Stimulated activated CD4-positive, alpha-beta T cell treated with anti-CD3 and anti-CD28 coated beads, Interleukin-2, amount 100 ng/mL, for 4 hours (primary cell): ENCODE measurements at places on chromosomes 1 and 21.

DNA sequence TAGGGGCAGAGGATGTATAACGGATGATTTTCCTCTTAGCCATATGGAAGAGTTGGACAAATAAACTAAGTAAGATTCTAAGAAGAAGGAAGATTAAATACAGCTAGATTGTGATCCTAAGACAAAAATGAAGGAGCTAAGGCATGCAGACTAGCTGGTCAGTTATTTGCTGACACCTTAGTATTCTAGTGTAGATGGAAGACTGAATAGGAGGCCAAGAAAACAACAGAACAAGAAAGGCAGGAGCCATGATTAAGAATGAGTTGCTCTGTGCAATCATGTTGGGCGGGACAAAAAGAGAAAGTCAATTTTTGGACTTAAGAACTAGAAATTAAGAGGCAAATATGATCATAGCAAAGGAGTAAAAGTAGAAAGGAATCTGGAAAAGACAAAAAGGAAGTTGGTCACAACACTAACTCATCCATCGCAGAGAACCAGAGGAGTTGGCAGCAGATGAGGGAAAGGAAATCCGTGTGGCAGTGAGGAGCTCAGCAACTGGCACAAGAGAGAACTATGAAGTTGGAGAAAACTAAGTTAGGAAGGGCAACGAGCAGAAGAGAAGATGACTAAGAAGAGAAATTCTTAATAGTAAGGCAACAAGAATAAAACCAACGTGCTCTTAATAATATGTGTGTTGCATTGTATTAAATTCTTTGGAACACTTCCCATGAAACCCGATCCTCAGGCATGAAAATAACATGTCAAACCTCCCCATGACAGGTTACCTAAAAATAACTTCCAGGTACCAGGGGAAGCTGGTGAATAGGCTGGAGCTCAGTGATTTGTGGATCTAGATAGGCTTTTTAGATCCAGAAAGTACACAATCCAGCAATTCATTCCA is 234.4 kb downstream of the LTN1 start:
- no peak for DNase-seq

DNA sequence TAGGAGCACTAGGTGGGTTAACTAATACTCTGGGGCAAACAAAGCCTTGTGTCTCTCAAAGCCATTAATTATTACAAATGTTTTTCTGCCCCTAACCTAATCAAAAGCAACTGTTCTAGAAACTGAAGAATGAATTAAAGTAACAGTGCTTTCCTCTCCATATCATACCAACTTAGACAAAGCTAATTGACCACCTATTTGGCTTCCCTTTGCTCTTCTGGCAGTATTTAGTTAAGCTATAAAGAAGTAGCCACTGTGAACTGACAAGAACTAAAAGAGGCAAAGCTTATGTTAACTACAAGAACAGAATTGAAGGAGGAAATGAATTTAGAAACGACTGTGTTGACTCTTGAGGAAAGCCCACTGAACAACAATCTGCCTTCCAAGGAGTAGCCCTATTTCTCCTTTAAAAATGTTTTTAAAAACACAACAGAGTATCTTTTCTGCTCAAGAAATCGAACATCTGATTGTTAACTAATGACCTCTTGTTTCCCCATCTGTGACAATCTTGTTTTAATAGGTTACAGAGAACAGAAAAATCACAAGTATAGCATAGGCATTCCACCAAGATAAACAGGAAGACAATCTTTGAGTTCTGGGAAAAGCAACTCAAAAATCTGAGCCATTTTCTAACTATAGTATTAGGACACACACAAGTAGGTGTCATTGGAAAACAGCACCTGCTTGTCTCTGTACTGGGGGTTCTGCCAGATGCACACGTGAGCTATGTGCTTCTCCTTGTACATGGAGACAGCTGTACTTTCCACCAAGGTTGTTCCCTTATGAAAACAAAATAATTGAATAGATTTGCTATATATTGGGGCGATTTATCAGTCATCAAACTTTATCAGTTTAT is 3.1 kb upstream of the EGLN1 start:
- DNase-seq, result no peak

DNA sequence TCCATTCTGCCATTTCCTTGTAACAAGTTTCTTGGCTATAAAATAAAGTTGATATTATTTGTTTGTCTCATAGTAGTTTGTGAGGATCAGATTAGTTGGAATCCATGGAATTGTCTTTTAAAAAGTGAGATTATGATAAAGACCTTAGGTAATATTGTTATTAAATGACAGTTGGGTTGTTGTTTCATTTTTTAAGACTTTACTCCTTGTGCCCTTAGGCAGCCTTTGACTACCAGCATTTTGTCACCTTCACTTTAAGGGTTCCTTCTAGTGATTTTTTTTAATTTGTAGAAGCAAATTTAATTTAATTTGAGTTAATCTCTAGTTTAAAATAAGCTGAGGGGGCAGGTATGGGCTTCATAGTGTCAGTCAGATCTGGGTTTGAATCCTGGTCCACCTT is 84.6 kb upstream of the ZNF326 start:
- DNase-seq, result no peak

- DNase-seq, result no peak
Observed at GRCh38 chr21:38439957-38440356, 58.3 kb downstream of the ERG start.

- no peak for DNase-seq
Observed at GRCh38 chr1:172400722-172401105, 19.8 kb upstream of the C1orf105 start.

- DNase-seq, result no peak
Observed at GRCh38 chr1:73034271-73034670, 751.9 kb upstream of the NEGR1 start.

- no peak for DNase-seq
Observed at GRCh38 chr21:42609811-42610210, 43.6 kb upstream of the PDE9A start.

- DNase-seq, result no peak
Observed at GRCh38 chr1:90862782-90863181, 145.7 kb upstream of the BARHL2 start.

DNA sequence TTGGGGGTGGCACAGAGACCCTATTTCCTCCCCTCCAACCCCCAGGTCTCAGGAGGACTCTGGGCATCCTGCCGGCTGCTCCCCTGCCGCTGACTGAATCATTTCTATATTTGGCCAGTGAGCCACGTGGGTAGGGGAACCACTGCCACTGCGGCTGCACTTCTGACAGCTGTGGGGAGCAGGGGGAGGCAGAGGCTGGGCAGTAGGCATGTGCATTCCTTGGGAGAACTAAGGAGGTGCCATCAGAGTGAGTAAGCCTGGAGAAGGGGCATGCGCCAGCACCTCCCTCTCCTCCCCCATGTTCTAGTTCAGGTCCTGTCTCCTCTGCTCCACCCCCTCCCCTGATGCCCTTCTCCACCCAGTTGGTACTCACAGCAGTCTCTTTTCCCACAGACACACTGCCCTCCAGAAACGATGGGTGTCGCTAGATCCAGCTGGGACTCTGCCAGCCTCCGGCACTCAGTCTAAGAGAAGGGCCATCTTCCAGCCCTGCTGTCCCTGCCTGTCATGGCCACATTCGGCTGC is 12.0 kb downstream of the PPFIA4 start:
- no peak for DNase-seq

GRCh38 chr1:43998000-43998378 is 6.6 kb downstream of the CCDC24 start:
- DNase-seq, result no peak

- no peak for DNase-seq
Observed at GRCh38 chr1:112735752-112736151, 20.6 kb upstream of the PPM1J start.

GRCh38 chr1:224523676-224524075 is 89.1 kb upstream of the WDR26 start:
- DNase-seq, result no peak

GRCh38 chr1:29736582-29737188 is 500.4 kb downstream of the PTPRU start:
- no peak for DNase-seq

- no peak for DNase-seq
Observed at GRCh38 chr1:194466706-194467105, 1280.3 kb upstream of the B3GALT2 start.
